ENCODE measurements at places on chromosomes 2 and 18. TPM values are rescaled to one million over a fixed set of nuclear protein-coding genes. Genes with fewer than 3 reads are reported as not detected.

DNA sequence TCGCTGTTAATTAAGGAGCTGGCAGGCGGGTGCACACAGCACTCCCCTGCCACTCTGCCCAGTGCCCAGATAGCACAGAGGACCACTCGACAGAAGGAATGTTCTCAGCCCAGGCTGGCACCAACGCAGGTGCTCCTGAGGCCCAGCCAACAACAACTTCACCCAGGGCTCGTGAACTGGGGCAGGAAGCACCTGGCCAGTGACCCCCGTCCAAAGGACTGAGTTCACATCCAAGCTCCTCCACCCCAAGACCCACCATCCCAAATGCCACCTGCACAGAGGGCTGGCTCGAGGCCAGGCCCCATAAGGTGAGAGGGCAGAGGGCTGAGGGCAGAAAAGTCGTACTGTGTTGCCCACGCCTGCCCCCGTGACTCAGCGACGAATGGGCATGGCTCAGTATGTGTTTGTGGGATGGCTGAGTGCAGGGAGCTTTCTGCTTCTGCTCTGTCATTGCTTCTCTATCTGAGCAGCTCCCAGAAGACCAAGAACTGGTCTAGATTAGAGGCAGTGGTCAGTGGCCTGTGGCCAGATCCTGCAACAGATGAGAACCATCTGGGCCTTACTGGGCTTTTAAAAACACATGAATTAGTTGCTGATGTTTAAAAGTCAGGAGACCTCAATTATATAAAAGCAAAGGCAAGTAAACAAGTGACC, 68.4 kb downstream of the POLR1A start:
- no peak for DNase-seq
- peaks cover 41% of the 10 kb centered on the region for H3K36me3 ChIP-seq
- peak overlapping the region; percentile 76 for H3K27ac ChIP-seq
- peaks cover 37% of the 10 kb centered on the region for H3K4me1 ChIP-seq

Gene IL1R2
- total RNA-seq: 0.64 TPM

GRCh38 chr2:151459358-151459757, 49.7 kb downstream of the RIF1 start:
- no peaks in the 10 kb centered on the region for H3K4me1 ChIP-seq
- no peaks in the 10 kb centered on the region for H3K27me3 ChIP-seq
- peaks cover 9% of the 10 kb centered on the region for H3K36me3 ChIP-seq
- no peak overlapping the region for H3K4me3 ChIP-seq

Gene RESP18
- total RNA-seq: not detected

- DNase-seq: no peak
- H3K36me3 ChIP-seq: no peaks in the 10 kb centered on the region
- H3K27ac ChIP-seq: no peak overlapping the region
- H3K4me3 ChIP-seq: no peak overlapping the region
- no peaks in the 10 kb centered on the region for H3K27me3 ChIP-seq
- H3K4me1 ChIP-seq: no peaks in the 10 kb centered on the region
These were observed 647.8 kb upstream of the KLHL29 start for GRCh38 chr2:22737144-22737543.

- no peak overlapping the region for H3K27ac ChIP-seq
- no peak for DNase-seq
- no peak overlapping the region for H3K4me3 ChIP-seq
- H3K27me3 ChIP-seq: no peaks in the 10 kb centered on the region
- no peaks in the 10 kb centered on the region for H3K4me1 ChIP-seq
These were observed 638.7 kb downstream of the ZEB2 start for GRCh38 chr2:143881246-143881645.

DNA sequence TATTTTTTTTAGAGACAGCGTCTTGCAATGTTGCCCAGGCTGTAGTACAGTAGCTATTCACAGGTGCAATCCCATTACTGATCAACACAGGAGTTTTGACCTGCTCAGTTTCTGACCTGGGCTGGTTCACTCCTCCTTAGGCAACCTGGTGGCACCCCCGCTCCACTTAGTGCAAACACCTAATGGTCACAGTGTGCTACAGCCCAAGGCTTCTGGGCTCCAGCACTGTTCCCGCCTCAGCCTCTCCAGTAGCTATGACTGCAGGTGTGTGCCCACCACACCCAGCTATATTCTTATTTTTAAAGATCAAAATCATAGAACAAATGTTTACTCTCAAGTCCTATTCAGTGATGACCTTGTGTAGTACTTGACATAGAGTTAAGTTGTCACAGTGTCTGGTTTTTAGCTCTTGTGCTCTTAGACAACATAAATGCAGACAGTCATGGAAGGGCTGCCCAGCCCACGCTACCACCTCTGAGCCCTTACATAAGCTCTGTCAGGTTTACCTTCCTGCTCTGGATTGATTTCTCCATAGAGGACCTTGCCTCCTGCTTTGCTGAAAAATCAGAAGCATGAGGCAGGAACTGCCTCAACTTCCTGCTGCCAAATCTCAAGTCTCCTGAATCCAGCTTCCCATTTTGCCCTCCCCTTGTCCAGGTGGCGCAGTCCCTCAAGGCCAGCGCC, 82.2 kb upstream of the SLC1A4 start:
- no peak overlapping the region for H3K27ac ChIP-seq
- no peaks in the 10 kb centered on the region for H3K27me3 ChIP-seq
- no peak for DNase-seq
- no peak overlapping the region for H3K4me3 ChIP-seq
- peaks cover 3% of the 10 kb centered on the region for H3K36me3 ChIP-seq
- peaks cover 15% of the 10 kb centered on the region for H3K4me1 ChIP-seq

- no peaks in the 10 kb centered on the region for H3K27me3 ChIP-seq
- no peak overlapping the region for H3K27ac ChIP-seq
- H3K4me3 ChIP-seq: no peak overlapping the region
- H3K4me1 ChIP-seq: no peaks in the 10 kb centered on the region
These were observed 110.2 kb downstream of the OLA1 start for GRCh38 chr2:174138161-174138560.

GRCh38 chr2:178241844-178242551, 47.7 kb downstream of the OSBPL6 start:
- H3K27ac ChIP-seq: no peak overlapping the region
- no peaks in the 10 kb centered on the region for H3K4me1 ChIP-seq
- H3K27me3 ChIP-seq: no peaks in the 10 kb centered on the region

DNA sequence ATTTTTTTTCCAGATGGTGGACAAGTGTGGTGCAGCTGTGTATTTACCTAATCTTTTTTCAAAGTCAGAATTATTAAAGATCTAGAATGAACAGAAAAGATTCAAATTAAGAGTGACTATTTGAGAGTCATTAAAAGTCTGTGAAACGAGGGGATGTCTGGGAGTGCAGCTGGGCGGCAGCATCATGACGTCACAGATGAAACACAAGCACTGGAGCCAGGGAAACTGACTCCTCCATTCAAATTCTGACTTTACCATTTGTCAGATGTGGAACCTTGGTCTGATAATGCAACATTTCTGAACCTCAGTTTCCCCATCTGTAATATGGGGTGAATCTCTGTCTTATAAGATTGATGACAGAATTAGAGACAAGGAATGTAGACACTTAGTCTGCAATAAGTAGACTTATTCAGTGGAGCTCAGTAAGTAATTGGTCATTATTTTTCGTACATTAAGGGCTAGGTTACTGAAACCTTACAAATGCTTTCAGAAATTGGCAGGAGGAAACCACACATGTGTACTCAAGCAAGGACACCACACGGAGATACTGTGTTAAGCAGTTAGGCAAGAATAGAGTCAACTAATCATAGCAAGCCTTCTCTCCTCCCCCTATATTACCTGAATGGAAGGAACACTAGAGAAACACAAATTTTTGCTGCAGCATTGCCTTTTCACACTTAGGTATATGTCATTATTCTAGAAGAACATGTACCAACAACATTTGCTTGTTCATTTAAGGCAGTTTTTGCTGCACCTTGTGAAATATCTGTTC, 27.8 kb upstream of the CXXC1 start:
- no peaks in the 10 kb centered on the region for H3K27me3 ChIP-seq
- H3K27ac ChIP-seq: peak overlapping the region; percentile 95
- H3K4me1 ChIP-seq: peaks cover 72% of the 10 kb centered on the region
- no peaks in the 10 kb centered on the region for H3K36me3 ChIP-seq
- H3K4me3 ChIP-seq: peak overlapping the region; percentile 22

- H3K36me3 ChIP-seq: no peaks in the 10 kb centered on the region
- no peak for DNase-seq
- no peak overlapping the region for H3K27ac ChIP-seq
These were observed 849.6 kb downstream of the CNTNAP5 start for GRCh38 chr2:124874676-124875075.

- no peaks in the 10 kb centered on the region for H3K4me1 ChIP-seq
- H3K4me3 ChIP-seq: no peak overlapping the region
- H3K27ac ChIP-seq: no peak overlapping the region
These were observed 13.1 kb downstream of the TYMS start for GRCh38 chr18:670522-670921.

DNA sequence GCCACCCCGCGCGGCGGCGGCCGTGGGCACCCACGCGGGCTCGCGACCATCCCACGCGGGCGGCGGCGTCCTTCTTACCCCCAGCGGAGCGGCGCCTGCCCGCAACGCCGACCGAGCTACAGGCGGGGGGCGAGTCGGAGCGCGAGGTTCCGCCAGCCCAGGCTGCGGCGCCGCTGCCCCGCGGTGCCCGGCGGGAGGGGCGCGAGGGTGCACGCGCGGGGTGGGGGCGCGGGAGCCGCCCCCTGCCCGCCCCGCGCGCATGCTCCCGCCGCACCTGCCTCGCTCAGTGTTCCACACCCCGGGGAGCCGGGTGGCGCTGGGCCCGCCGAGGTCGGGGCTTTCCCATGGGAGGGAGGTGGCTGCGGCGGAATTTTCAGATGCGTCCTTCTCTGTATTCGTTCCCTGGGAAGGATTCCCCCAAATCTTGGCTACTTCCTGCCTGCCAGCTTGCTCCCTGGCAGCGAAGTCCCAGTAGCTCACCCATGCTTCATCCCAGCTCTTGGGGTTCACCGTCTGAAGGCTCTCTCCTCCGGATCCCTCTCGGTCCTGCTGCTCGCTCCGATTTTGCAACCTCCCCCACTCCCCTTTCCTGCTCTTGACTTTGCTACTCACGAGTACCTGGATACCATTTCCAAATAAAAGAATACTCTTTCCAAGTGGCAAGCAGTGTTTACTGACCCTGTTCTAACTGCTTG, at the start of gene L3MBTL4:
Gene L3MBTL4 (minus strand): TSS at position 189 of the 695 bp plus-strand sequence. CDS start 103,286 bp downstream, outside the sequence.
- no peak for DNase-seq
- H3K27ac ChIP-seq: peak within 1 kb of the TSS; percentile 45
- no peaks in the 10 kb centered on the region for H3K27me3 ChIP-seq
- H3K36me3 ChIP-seq: no peaks in the 10 kb centered on the region
- peaks cover 5% of the 10 kb centered on the region for H3K4me1 ChIP-seq

DNA sequence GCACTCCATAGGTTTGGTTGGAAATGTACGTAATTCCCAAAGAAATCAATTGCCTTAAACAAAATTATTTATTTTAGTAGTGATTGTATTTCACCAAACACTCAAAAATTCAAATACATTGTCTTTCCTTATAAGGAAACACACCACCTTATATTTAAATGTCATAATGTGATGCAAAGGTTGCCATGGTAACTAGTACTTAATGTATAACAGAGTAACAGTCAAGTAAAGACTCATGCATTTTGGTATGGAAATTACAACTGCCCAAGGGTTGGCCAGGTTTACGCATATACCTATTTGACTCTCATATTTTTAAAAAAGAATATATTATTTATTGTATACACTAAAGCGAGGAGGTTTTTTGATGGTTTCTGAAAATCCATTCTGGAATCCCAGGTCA, 231.2 kb downstream of the TCF4 start:
- H3K36me3 ChIP-seq: no peaks in the 10 kb centered on the region
- H3K27ac ChIP-seq: no peak overlapping the region
- no peak overlapping the region for H3K4me3 ChIP-seq
- H3K27me3 ChIP-seq: no peaks in the 10 kb centered on the region

GRCh38 chr2:15145919-15146318, 415.2 kb downstream of the NBAS start:
- no peak for DNase-seq
- peaks cover 11% of the 10 kb centered on the region for H3K4me1 ChIP-seq
- no peaks in the 10 kb centered on the region for H3K27me3 ChIP-seq
- no peaks in the 10 kb centered on the region for H3K36me3 ChIP-seq
- no peak overlapping the region for H3K27ac ChIP-seq

DNA sequence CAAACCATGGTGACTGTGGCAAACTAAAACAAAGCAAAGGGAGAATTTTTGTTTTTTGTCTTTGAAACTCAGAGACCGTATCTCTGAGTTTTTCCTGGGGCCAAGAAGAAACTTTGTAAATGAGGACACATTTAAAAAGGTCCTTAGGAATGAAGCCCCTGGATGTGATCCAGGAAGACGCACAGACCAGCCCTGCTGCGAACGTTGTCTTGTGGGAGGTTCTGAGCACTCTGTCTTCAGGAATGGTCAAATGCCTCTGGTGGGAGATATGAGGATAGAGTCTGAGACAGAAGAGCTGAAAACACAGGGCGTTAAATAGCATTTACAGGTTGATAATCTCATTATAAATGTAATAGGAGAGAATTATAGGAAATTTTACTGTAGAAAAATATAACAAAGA, 893.5 kb upstream of the KLHL29 start:
- no peaks in the 10 kb centered on the region for H3K4me1 ChIP-seq
- no peaks in the 10 kb centered on the region for H3K27me3 ChIP-seq
- DNase-seq: no peak

GRCh38 chr2:55006306-55006705, 43.9 kb downstream of the RTN4 start:
- no peak for DNase-seq
- H3K4me1 ChIP-seq: peaks cover 8% of the 10 kb centered on the region
- H3K4me3 ChIP-seq: no peak overlapping the region
- no peaks in the 10 kb centered on the region for H3K27me3 ChIP-seq
- no peak overlapping the region for H3K27ac ChIP-seq

- no peaks in the 10 kb centered on the region for H3K27me3 ChIP-seq
- no peaks in the 10 kb centered on the region for H3K4me1 ChIP-seq
- H3K27ac ChIP-seq: no peak overlapping the region
- DNase-seq: no peak
These were observed 44.3 kb downstream of the CCDC148 start for GRCh38 chr2:158412206-158412605.

Gene PASK
- total RNA-seq: 54.9 TPM

- peaks cover 4% of the 10 kb centered on the region for H3K27me3 ChIP-seq
- no peaks in the 10 kb centered on the region for H3K4me1 ChIP-seq
- H3K27ac ChIP-seq: no peak overlapping the region
- no peaks in the 10 kb centered on the region for H3K36me3 ChIP-seq
These were observed 10.9 kb upstream of the HDAC4 start for GRCh38 chr2:239411549-239412319.

GRCh38 chr18:28511413-28511821, 334.5 kb upstream of the CDH2 start:
- H3K27me3 ChIP-seq: no peaks in the 10 kb centered on the region
- H3K4me1 ChIP-seq: no peaks in the 10 kb centered on the region
- no peaks in the 10 kb centered on the region for H3K36me3 ChIP-seq
- DNase-seq: no peak
- H3K27ac ChIP-seq: no peak overlapping the region
